Chondrocyte (in vitro differentiated cells): ENCODE measurements at places on chromosomes 6 and 20.

GRCh38 chr6:12401200-12401599 lies 111.0 kb downstream of the EDN1 start:
- no peak for DNase-seq

- DNase-seq: no peak
These were observed 79.0 kb downstream of the NRSN1 start for GRCh38 chr6:24205020-24205492.

DNA sequence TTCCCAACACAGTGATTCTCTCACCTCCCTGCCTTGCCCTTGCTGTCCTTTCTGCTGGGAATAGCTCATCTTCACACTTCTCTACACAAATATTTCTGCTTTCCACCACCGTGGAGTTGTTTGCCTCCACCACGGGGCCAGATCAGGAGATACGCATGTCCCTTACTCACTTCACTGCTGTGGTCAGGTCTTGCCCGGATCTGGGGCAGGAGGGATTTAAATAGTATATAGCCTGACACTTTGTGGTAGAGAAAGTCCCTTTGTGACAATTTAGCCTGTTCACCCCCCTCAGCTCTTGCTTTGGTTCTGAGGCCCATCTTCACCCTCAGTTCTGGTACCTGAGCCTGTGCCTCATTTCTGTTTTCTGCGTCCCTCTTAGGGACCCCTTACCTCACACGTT lies 92.6 kb upstream of the PREP start:
- DNase-seq: no peak

DNA sequence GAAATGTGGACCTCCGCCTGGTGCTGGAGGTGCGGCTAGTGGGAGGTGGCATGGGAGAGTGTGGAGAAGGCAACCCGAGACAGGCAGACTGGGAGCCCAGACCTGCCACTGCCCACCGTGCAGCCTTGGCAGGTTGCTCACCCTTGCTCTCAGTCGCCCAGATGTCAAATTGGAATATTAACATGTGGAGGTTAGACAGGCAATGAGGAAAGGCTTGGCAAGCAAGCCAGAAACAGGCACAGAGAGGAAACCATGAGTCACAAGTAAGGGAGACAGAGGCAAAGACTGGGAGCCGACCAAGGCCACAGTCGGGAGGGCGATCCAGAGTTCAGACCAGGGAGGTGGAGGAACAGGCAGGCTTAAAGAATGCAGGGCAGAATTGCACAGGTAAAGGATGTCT lies 178.2 kb downstream of the FOXC1 start:
- no peak for DNase-seq

GRCh38 chr6:41589636-41590622 lies 43.7 kb downstream of the FOXP4 start:
- DNase-seq: no peak

- DNase-seq: no peak
These were observed 310.4 kb downstream of the PHF3 start for GRCh38 chr6:63945987-63946386.

DNA sequence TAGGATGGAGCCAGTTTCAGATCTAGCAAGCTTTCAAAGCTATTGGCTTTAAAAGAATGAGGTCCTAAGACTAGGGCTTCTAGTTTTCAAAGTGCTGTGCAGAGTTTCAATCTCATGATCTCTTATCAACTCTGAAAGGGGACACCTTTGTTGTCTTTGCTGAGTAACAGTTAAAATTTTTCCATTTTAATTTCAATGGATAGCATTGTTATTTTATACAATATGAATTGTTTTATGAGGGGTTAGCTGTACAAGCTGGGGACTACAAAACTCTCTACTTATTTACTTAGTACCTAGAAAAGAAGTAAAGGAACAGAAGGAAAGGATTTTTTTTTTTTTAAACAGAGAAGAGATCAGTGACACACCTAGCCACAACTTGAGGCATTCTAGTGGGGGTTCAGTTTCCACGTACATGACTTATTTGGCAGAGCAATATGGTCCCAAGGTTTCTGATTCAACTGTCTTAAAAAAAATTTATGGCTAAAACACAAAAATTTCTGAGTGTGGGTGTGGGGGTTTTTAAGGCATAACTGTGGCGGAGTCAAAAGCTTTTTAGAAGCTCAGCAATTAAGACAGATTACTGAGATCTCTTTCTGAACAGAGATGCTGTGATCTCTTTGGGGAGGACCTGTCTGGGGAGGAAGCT lies 46.1 kb upstream of the JAG1 start:
- no peak for DNase-seq

DNA sequence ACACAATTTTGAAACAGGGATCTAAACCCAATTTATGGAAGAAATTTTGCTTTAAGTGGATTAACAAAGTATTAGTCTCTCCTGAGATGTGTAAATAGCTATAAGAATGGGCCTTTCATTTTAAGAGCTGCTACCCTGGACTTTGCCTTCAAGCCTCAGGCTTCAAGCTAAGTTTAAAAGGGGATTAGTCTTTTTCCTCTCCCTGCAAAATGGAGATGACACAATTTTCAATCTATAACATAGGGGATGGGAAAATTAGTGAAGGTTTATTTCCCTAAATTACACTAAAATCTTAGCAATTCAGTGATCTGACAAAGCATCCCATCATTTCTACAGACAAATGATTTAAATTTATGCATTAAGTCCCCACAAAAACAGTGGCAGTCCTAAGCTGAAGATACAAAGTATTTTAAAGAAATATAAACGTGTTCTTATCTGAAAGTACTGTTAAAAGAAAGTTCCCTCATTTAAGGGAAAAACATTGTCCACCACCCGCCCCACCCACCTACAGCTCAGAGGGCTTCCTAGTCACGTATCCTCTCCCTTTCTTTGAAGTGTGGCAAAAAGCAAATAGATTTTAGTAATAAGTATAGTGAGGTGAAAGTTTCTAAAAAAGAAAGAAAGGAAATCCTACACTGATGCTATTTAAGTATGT lies 14.5 kb downstream of the ARHGAP18 start:
- no peak for DNase-seq

- DNase-seq: no peak
These were observed 97.6 kb downstream of the FAM50B start for GRCh38 chr6:3946778-3947177.
